ENCODE measurements at places on chromosomes 7 and 10.
A peak's percentile ranks its signal among the peaks of the same experiment; 100 is the strongest.

DNA sequence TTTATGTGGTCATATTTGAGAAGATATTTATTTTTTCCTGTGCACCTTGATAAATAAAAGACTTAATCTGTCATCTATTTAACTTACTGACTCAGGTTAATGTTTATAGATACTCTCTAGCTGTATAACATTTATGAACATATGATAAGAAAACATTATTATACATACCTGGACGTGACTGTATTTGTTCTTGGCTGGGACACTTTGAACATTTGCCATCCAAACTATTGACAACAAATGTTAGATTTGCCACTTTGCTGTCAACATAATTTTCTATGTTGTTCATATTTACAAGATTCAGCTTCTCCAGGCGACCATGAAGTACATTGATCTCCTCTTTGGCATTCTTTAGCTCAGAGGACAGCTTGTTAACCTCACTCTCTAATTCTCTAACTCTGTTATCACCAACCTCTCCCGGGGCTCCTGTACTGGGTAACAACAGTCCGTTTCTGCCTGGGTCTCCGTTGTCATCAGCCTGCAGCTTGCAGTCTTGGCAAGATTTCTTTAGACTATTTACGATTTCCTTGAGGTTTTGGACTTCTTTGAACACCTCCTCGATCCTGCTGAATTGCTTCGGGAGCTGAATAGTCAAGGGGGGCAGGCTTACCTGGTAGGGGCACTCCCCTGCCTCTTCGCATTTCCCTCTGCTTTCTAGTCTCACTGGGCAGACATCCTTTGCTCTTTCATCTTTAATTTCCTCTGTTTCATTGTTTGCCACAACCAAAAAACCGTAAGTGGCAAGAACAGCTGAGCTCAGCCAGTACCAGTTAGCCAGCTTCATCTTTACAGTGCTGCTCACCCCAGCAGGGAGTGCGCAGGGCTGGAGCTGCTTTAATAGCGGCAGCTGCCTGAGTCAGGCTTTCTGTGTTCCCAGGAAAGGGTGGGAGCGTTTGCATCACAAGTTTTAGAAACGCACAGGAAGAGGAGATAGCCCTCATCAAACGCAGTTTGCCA is at the start of gene FGL2:
Gene FGL2 (minus strand): TSS at position 807 of the 954 bp plus-strand sequence. CDS start 26 bp downstream, at position 781.
- peak; percentile 21 for DNase-seq

DNA sequence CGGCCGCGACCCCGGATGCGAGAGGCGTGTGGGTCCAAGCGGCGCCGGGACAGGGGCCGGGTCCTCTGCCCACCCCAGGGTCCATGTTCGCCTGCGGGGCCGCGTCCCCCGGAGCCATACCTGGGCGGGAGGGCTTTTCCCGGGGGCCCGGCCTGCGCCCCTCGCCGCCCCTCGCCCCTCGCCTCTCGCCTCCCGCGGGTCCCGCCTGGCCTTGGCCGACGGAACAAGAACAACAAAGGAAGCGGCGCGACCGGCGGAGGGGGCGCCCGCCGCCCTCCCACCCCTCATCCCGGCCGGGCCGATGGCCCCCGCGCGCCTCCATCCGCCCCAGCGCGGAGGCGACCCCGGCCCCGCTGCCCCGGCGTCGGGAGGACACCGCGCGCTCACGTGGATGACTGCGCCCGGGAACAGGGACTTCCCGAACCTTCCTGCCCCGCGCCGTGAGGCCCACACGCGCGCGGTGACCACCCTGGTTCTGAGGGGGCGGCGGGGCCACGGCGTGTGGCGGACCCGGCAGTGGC is 348.2 kb downstream of the DNAJB6 start:
- no peak for DNase-seq

DNA sequence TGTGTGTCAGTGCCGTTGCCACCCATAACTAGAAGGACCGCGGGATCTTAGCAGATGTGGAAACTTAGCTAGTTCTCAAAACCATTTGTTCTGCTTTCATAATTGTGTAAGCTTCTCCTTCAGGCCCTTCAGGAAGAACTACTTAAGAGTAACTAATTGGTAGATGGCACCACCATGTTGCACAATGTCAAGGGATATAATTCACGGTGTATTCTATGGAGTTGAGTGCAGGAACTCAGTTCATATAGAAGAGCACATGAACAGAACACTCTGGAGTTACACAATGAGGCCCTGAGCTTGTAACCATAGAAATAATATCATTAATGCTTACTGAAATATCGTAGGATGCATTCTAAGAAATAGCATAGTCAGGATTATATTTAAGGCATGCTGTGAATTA is 126.5 kb upstream of the GAD2 start:
- DNase-seq: no peak

DNA sequence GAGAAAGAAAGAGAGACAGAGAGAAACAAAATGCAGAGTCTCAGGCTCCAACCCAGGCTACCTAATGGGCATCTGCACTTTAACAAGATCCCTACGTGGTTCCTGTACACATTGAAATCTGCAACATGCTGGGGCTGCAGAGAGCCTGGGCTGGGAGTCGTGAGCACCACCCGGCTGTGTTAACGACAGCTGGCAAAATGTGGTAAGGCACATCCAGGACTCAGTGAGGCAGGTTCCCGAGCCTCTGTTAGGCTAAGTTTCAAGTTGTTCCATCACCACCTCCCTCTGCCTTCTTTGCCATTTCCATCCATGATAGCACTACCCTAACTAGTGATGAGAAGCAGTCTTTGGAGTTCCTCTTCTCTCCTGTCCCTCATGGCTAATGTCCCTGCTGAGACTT is 1.4 kb downstream of the AKR1B10 start:
- DNase-seq: no peak

DNA sequence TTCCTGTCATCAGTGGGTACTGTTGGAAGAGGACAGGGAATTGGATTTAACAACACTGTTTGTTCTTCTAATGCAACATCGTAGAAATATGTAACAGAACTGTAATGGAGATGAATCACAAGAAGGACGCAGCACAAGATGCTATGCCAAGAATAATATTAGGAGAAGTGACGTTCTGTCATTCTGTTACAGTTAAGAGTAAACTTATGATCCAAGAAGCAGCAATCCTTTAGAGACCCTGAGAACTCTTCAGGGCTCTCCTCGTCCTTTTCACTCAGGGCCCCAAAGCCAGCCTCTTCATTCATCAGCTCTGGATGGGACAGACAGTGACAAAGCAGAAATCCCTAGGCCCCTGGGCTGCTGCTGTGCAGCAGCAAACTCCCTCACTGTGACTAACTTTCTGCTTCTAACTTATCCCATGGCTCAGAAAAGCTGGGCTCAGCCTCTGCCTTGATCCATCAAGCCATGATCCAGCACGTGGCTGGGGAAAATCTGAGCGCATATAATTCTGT is 8.7 kb upstream of the IL6 start:
- no peak for DNase-seq

- no peak for DNase-seq
Observed at GRCh38 chr7:44678101-44678470, 70.6 kb upstream of the ZMIZ2 start.

- DNase-seq: no peak
Observed at GRCh38 chr10:109889867-109890266, 33.4 kb downstream of the XPNPEP1 start.

- no peak for DNase-seq
Observed at GRCh38 chr10:132536241-132536876, 1.2 kb upstream of the INPP5A start.

DNA sequence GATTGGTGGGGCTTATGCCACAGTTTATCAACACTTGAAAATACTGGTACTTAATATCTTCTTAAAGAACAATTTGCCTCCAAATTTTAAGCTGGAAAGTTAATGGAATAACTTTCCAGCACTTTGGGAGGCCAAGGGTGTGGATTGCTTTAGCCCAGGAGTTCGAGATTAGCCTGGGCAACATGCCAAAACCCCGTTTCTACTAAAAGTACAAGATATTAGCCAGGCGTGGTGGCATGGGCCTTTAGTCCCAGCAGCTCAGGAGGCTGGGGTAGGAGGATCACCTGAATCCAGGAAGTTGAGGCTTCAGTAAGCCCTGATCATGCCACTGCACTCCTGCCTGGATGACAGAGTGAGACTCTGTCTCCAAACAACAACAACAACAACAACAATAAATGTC is 56.0 kb downstream of the PRF1 start:
- no peak for DNase-seq
